ENCODE measurements at places on chromosomes 1 and 21.

DNA sequence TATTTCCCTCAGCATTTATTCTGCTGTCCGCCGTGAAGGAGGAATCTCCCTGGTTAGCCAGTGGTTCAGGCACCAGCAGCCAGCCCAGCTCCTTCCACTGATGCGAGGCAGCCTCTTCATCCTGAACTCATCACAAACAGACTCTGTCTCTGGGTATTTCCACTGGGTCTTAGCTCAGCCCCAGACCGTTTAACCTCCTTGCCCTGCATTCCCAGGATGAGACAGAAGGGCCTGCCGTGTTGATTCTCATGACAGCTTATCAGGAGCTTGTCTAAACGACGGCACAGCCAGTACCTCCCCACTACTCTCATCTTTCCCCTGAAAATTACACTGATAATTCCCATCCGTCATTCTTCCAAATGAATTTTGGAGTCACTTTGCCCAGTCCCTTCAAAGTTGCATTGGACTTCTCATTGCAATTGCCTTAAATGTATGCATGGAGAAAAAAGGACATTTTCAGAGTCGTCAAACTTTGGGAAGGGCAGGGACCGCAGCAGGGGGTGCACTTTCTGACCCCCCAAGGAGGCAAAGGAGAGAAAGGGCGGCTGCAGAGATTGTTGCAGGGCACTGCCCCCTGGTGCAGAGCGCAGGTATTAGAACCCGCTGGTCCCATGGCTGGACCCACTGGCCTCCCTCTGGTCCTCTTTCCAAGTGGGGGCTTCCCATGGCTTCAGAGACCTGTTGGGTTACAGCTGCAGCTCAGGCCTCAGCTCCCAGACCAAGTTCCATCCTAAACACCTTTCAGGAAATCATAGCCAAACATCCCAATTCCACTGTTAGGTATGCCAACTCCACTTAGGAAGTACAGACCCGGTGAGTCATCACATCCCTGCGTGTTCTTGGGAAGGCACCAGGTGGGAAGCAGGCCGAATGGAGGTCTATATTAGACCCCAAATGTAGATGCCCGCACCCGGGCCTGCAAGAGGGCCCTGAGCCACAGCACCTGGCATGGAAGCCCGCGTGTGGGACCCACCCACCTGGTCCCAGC lies 3.7 kb upstream of the MEGF6 start:
- no peak for DNase-seq

- no peak for DNase-seq
Measured at GRCh38 chr1:220398238-220398637, 126.0 kb upstream of the RAB3GAP2 start.

DNA sequence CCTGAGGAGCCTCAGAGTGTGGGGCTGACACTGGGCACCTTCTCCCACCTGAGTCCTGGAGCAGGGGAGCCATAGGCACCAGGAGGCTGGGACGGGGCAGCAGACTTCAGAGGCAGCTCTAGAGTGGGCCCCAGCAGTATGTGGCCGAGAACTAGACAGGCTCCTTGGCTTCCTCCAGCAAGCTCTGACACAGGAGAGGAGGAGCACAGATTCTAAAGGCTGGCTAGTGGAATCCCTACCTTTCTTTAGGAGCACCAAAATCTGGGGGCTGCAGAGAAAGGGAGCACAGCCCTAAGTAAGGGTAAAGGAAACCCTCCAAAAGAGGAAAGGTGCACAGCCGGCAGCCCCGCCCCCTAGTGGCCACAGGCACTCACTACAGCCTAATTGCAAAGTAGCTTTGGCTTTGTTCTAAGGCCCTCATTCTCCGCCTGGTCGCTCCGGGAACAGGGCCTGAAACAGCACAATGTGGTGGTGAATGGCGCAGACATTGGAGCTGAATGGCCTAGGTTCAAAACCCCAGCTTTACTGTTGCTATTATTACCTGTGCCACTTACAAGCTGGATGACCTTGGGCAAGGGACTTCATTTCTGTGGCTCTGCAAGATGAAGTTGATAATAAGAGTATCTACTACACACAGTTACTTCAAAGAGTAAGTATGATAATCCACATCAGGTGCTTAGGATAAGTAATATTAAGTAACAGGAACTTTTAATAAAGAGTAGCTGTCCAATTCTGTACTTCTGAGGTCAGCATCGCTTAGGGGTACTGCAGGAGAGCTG lies 8.8 kb upstream of the GUCA2A start:
- DNase-seq, result peak; percentile 52

DNA sequence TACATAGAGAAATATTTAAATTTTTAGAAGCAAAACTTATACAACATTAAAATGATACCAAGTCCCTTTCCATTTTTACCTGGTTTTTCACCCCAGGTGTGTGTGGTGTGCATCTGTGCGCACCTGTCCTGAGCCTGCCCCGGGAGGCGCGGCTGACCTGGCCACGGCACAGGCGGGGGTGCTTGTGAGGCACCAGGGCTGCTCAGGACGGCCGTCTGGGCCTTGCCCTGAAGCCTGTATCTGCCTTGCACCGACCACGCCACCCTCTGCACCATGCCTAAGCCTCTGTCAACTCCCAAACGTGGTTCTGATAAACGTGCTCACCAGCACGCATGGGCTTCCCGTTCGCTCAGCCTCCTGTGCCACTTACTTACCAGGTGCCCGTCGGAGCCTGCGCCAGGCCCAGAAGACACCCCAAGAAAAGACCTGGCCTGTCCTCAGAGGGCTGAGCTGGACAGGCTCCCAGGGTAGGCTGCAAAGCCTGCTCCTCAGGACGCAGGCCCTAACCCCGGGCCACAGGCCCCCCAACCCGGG lies 20.9 kb downstream of the PANK4 start:
- no peak for DNase-seq

DNA sequence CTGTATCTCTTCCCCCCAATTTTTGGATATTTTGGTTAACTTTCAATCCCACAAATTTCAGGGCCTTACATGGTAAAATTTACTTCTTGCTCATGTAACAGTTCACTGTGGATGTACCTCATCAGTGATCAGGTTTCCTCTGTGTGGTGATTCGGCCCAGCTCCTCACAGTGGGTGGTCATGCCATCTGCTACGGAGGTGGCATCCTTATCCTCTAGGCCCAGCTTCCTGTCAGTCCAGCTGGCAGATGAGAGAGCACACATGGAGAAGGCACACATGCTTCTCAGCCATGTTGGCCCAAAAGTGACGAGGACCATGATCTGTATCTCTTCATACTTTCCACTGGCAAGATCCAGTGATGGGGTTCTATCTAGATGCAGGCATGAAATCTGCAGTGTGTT lies 27.2 kb downstream of the PCBP3 start:
- no peak for DNase-seq

GRCh38 chr1:242023805-242024204 lies 24.9 kb upstream of the MAP1LC3C start:
- no peak for DNase-seq

DNA sequence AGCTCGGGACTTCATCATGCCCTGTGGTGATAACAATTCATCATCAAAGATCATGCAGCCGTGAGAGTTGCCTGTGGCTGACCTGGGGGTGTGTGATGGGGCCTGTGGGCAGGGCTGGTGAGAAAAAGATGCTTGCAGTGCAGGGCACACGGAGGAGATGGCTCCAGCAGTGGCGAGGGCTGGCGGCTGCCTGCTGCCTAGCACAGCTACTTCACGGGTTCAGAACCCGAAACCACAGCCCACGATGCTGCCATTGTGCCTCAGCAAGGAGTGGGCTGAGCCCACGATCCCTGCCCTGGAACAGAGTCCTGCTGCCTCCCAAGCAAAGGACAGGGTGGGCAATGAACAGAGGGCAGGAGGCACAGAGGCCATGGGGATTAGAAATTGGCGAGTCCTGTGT lies 631 bp upstream of the KRTAP10-9 start:
- no peak for DNase-seq

DNA sequence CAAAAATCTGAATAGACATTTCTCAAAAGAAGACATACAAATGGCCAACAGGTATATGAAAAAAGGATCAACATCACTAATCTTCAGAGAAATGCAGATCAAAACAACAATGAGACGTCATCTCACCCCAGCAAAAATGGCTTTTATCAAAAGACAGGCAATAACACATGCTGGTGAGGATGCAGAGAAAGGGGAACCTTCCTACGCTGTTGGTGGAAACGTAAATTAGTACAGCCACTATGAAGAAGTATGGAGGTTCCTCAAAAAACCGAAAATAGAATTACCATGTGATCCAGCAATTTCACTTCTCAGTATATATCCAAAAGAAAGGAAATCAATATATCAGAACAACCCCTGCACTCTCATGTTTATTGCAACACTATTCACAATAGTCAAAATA lies 65.1 kb upstream of the ATP1B1 start:
- DNase-seq, result no peak

DNA sequence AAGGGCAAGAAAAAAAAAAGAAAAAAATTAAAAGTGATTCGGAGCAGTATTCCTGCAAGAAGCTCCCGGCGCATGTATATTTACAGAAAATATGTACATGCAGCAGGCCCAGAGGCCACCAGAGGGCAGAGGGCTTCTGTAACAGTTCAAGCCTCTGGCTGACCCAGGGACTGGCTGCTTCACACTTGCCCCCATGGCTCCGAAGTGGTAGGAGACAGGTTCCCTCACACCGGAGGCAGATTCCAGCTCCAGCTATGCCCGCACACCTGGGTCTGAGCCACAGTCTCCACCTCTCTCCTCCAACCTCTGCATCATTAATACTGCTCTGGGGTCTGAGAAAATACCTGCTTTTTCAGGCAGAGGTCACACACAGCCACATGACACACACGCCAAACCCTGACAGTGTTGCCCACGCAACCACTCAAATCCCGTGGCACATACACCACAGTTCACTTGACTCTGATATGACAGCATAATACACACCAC lies 2.2 kb upstream of the ARHGAP30 start:
- peak; percentile 34 for DNase-seq

- no peak for DNase-seq
Measured at GRCh38 chr21:41142051-41142795, 25.7 kb upstream of the BACE2 start.

GRCh38 chr1:87902830-87903229 lies 574.1 kb downstream of the LMO4 start:
- DNase-seq, result no peak

GRCh38 chr1:206005778-206006180 lies 2.6 kb upstream of the RAB7B start:
- DNase-seq, result no peak

GRCh38 chr1:54480525-54480848 lies 67.5 kb upstream of the ACOT11 start:
- no peak for DNase-seq

GRCh38 chr1:92784021-92784638 lies 778 bp downstream of the EVI5 start:
- no peak for DNase-seq

DNA sequence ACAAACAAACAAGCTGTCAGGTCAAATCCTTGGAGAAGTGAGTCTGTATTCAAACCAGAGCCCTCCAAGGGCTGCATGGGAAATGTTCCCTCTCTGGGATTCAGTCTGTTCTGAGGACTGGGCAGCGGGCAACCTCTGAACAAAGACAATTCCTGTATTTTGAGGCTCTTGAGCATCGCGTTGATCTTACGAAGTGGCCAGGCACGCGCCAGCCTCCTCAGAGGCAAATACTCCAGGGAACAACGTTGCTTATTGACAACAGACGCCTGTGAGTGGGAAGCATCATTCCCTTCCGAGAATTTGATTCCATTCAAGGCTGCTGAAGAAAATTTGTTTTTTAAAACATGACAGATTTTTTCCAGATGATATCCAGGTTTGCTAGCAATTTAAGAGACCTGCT lies 20.0 kb upstream of the TACSTD2 start:
- no peak for DNase-seq

- no peak for DNase-seq
Measured at GRCh38 chr1:183676586-183677189, 23.6 kb upstream of the APOBEC4 start.

DNA sequence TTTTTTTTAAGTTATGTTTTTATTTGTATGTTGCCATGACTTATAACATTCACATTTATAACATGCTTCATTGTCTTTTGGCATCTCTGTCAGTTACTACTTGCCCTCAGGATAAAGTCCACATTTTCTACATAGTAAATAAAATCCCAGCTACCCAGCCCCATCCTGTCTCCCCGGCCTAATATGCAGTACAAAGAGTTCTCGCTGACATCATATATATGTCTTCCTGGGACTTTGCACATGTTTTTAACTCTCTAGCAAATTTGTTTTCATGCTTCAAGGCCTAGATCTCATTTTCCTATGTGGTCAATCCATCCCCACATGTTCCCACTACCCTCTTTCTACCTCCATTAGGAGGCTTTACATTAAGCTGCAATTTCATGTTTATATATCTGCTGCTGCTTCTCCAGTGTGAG lies 33.0 kb upstream of the IVNS1ABP start:
- DNase-seq, result no peak

DNA sequence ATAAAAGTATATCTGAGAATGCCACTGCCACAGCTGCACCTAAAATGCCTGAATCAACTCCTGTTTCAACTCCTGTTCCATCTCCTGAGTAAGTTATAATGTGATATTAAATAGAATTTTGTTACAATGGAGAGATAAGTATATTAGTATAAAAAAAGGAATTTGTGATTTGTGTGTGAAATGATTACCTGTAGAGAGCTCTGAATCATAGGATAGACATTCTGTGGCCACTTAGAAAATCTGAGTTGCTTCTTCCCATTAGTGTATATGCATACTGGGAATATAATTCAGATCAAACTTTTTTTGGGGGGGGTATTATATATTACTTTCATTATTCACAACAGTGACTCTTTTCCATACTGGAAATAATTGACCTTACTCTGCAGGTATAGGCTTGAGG lies 52.9 kb downstream of the SUCO start:
- DNase-seq, result no peak

DNA sequence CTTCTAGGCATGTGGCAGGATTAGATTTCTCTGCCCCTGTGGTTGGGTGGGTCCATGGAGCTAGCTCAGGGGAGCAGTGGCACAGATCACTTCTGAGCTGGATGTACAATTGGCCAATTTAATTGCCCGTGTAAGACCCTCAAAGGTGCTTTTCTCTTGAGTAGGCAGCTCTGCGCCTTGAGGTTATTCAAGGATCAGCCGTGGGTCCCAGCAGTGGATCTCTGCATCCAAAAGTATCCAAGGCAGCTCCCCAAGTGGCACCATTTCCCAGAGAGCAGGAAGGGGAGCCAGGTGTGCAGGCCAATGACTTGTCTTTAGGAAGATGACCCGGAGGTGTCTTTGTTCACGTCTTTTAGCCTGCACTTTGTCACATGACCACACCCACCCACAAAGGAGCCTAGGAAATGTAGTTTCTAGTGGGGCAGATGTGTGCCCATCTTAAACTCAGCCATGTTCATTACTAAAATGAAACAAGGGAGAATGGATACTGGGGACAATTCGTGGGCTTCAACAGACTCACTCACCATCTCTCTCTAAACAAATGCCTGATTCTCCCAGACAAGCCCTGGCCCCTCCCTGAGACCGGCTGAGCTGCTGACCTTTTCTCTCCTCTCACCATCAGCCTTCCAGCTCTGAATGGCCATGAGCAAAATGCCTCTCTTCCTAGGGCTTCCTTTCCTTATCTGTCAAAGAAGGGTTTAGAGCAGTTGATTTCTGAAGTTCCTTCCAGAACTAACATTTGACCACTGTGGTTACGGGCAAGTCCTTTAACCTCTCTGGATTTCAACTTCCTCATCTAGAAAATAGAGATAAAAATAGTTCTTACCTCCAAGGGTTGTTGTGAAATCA lies 41.4 kb upstream of the TENT5C start:
- no peak for DNase-seq

GRCh38 chr1:212699625-212700222 lies at the start of gene BATF3:
Gene BATF3 (minus strand): TSS chr1:212699840. CDS start chr1:212699762, 78 bp downstream.
- peak; percentile 72 for DNase-seq

- no peak for DNase-seq
Measured at GRCh38 chr1:41642922-41643821, 158.7 kb upstream of the EDN2 start.

GRCh38 chr1:44545961-44546360 lies 128.3 kb downstream of the TMEM53 start:
- DNase-seq, result no peak
